ENCODE measurements at places on chromosomes 2 and 18. TPM values are rescaled to one million over a fixed set of nuclear protein-coding genes. Genes with fewer than 3 reads are reported as not detected.

The SLC14A1 gene
- polyA plus RNA-seq, result not detected

The DLX2 gene
- polyA plus RNA-seq, result not detected

GRCh38 chr2:232008907-232009638, 47.6 kb downstream of the DIS3L2 start:
- no peak for DNase-seq
- no peak overlapping the region for H3K27ac ChIP-seq
- H3K4me1 ChIP-seq, result no peaks in the 10 kb centered on the region
- H3K27me3 ChIP-seq, result no peaks in the 10 kb centered on the region
- H3K4me3 ChIP-seq, result no peak overlapping the region

GRCh38 chr2:173355132-173355865, 627 bp downstream of the CDCA7 start:
- peak overlapping the region; percentile 45 for H3K4me3 ChIP-seq
- DNase-seq, result peak; percentile 57
- H3K27me3 ChIP-seq, result no peaks in the 10 kb centered on the region
- peaks cover 3% of the 10 kb centered on the region for H3K4me1 ChIP-seq

The MALL gene
- polyA plus RNA-seq, result 123 TPM

GRCh38 chr2:207796585-207797350, 27.1 kb upstream of the FZD5 start:
- H3K36me3 ChIP-seq, result no peaks in the 10 kb centered on the region
- no peaks in the 10 kb centered on the region for H3K27me3 ChIP-seq
- DNase-seq, result peak; percentile 72
- peaks cover 3% of the 10 kb centered on the region for H3K4me1 ChIP-seq

GRCh38 chr2:239000500-239001073, 152.7 kb downstream of the TWIST2 start:
- H3K27me3 ChIP-seq, result no peaks in the 10 kb centered on the region
- H3K4me3 ChIP-seq, result no peak overlapping the region
- no peak for DNase-seq
- H3K36me3 ChIP-seq, result no peaks in the 10 kb centered on the region

DNA sequence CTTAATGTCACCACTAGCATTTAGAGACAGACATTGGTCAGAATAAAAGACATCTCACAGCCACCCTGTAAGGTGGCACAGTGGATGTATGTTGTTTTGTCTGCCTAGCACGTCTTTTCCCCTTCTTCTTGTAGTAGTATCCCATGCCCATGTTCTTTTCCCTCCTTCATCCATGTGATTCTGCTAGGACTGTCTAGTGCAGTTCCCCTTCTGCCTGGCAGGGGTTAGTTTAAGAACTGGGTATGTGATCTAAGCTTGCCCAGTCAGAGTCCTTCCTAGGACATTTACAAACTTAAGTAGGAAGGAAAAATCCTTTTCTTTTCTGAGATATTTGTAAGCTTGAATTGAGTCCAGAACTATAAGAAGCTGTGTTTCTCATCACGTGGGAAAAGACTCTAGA, 172.3 kb downstream of the BABAM2 start:
- H3K36me3 ChIP-seq, result no peaks in the 10 kb centered on the region
- no peaks in the 10 kb centered on the region for H3K27me3 ChIP-seq
- no peak overlapping the region for H3K27ac ChIP-seq
- no peak for DNase-seq
- H3K4me1 ChIP-seq, result peaks cover 3% of the 10 kb centered on the region

The C2orf78 gene
- not detected for polyA plus RNA-seq

DNA sequence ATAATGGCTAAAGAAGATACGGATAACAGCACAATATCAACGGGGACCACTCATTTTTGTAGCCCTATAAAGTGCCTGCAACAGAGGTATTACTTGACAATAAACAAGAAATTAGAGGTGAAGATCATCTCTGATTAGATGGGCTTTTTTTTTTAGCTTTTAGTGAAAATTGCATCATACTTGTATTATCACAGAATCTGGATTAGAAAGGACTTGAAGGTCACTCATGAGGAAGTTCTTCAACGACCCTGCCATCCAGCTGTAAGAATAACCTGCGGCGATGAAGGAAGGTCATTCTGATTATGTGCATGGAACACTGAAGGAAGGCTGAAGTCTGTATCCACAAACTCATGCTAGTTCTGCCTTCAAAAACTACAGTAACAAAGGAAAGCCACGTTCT, 40.5 kb downstream of the THOC1 start:
- no peaks in the 10 kb centered on the region for H3K27me3 ChIP-seq
- no peak overlapping the region for H3K4me3 ChIP-seq
- DNase-seq, result no peak
- H3K27ac ChIP-seq, result no peak overlapping the region
- no peaks in the 10 kb centered on the region for H3K4me1 ChIP-seq
- peaks cover 3% of the 10 kb centered on the region for H3K36me3 ChIP-seq

DNA sequence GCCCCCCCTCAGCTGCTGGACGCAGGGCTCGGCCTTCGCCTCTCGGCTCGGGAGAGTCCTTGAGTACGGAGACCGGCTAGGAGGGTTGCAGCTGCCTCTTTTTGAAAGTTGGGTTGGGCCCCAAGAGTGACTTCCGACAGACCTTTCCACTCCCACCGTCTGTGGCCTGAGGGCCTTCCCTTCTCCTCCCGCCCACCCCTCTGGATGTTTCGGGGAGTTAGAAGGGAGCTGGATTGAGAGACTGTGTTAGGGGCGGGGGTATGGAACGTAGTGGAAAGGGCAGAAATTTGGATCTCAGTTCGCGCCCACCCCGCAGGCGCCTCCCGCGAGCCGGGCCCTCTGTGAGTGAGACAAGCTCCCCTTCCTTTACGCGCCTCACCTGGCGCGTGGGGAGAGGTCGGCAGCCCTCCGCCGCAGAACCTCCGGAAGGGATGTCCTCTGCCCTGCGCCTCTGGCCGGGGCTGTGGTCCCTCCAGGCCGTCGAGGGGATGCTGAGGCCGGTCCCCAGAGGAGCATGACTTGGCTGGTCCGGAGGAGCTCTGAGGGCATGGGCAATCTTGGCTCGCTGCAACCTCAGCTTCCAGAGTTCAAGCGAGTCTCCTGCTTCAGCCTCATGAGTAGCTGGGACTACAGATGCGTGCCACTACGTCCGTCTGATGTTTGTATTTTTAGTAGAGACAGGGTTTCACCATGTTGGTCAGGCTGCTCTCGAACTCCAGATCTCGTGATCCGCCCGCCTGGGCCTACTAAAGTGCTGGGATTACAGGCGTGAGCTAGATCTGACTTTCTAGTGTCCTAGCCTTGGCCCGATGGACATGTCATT, 15.9 kb downstream of the C2orf74 start:
- peaks cover 24% of the 10 kb centered on the region for H3K4me1 ChIP-seq
- no peaks in the 10 kb centered on the region for H3K27me3 ChIP-seq
- peak overlapping the region; percentile 86 for H3K27ac ChIP-seq

GRCh38 chr2:54891909-54892308, 158.3 kb downstream of the RTN4 start:
- no peak for DNase-seq
- no peaks in the 10 kb centered on the region for H3K27me3 ChIP-seq
- H3K36me3 ChIP-seq, result no peaks in the 10 kb centered on the region
- no peak overlapping the region for H3K27ac ChIP-seq

DNA sequence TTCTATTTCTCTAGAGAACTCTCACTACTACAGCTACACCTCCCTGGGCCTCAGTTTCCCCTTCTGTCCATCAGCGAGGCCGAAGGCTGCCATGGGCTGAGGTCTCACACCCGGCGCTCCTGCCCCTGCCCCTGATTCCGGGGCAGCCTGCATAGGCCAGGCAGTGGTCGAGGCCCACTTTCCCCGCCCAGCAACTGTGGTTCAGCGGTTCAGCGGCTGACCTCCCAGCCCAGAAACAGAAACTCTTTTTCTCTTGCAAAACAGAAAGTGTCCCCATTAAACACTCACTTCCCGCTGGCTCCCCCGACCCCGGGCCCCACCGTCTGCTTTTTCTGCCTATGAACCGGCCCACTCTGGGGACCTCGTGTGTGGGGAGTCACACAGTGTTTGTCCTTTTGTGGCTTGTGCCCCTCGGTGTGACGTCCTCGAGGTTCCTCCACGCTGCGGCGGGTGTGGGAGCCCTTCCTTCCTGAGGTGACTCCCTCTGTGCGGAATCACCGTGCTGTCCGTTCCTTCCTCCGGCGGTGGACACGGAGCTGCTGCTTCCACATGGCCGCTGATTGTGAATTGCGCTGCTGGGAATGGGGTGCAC, 16.0 kb downstream of the PDCD1 start:
- no peak overlapping the region for H3K4me3 ChIP-seq
- H3K27me3 ChIP-seq, result no peaks in the 10 kb centered on the region
- H3K27ac ChIP-seq, result peak overlapping the region; percentile 29
- peaks cover 4% of the 10 kb centered on the region for H3K4me1 ChIP-seq

- no peak overlapping the region for H3K4me3 ChIP-seq
- DNase-seq, result no peak
- no peak overlapping the region for H3K27ac ChIP-seq
Observed at GRCh38 chr2:28400921-28401320, 8.3 kb downstream of the FOSL2 start.

GRCh38 chr2:99775585-99775984, 285.8 kb upstream of the REV1 start:
- no peaks in the 10 kb centered on the region for H3K4me1 ChIP-seq
- H3K4me3 ChIP-seq, result no peak overlapping the region

DNA sequence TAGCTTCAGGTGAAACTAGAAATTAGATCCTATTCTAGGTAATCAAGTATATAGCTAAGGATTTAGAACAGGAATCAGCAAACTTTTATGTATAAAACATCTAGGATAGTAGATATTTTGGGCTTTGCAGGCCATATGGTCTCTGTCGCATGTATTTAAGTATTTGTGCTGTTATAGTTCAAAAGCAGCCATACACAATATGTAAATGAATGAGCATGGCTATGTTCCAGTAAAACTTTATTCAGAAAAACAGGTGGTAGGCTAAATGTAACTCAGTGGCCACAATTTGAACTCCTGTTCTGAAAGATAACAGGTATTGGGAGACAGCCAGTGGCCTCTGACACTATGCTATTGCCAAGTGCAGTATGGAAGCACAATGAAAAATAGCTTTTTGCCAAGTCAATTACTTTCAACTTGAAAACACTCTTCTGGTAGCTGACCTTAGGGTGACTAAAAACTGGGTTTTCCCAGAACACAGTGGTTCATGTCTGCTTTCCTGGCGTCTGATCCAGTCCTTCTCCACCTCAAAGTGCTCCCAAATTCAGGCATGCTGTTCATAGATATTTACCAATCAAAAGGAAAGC, 304.7 kb upstream of the SYT4 start:
- H3K27me3 ChIP-seq, result peaks cover 5% of the 10 kb centered on the region
- no peak overlapping the region for H3K4me3 ChIP-seq
- H3K36me3 ChIP-seq, result no peaks in the 10 kb centered on the region
- no peak for DNase-seq

The HRH4 gene
- not detected for polyA plus RNA-seq

The NDC80 gene
- 0.89 TPM for polyA plus RNA-seq

The VWC2L gene
- not detected for polyA plus RNA-seq

GRCh38 chr2:42984617-42985016, 192.2 kb upstream of the HAAO start:
- no peaks in the 10 kb centered on the region for H3K27me3 ChIP-seq
- H3K4me1 ChIP-seq, result no peaks in the 10 kb centered on the region
- no peak for DNase-seq
- no peak overlapping the region for H3K27ac ChIP-seq
- no peak overlapping the region for H3K4me3 ChIP-seq

DNA sequence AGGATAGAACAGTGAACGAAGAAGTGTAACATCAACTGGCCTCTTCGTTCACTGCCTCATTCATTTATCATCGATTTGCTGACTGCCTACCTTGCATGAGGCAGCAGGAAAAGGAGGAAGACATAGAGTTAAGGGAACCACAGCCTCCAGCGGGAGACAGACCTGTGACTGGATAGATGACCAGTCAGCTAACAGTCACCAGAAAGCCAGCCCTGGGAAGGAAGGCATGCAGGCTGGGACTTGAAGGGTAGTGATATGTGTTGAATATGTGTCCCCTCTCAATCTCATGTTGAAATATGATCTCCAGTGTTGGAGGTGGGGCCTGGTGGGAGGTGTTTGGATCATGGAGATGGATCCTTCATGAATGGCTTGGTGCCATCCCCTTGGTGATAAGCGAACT, 58.3 kb downstream of the CTIF start:
- no peaks in the 10 kb centered on the region for H3K27me3 ChIP-seq
- no peak for DNase-seq
- peaks cover 8% of the 10 kb centered on the region for H3K36me3 ChIP-seq
- H3K4me1 ChIP-seq, result no peaks in the 10 kb centered on the region
- H3K27ac ChIP-seq, result no peak overlapping the region
- H3K4me3 ChIP-seq, result no peak overlapping the region

DNA sequence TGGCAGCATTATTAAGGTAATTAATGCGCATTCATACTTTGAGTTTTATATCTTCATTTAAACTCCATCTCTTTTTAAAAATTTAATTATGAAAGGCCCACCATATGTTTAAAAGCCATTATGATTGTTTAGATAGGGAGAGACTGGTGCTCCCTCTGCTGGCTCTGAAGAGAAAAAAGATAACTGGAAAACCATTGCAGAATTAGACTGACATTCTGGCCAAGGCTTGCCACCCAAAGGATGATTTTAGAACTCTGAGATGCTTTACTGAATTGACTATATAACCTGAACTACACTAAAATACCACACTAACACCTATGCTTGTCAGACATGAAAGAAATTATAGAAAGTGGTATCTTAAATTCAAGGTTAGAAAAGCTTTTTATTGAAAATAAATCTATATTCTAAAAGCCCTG, 127.6 kb upstream of the SPOPL start:
- H3K27ac ChIP-seq, result no peak overlapping the region
- peak; percentile 44 for DNase-seq
- no peaks in the 10 kb centered on the region for H3K4me1 ChIP-seq
- H3K36me3 ChIP-seq, result no peaks in the 10 kb centered on the region
- H3K4me3 ChIP-seq, result no peak overlapping the region

DNA sequence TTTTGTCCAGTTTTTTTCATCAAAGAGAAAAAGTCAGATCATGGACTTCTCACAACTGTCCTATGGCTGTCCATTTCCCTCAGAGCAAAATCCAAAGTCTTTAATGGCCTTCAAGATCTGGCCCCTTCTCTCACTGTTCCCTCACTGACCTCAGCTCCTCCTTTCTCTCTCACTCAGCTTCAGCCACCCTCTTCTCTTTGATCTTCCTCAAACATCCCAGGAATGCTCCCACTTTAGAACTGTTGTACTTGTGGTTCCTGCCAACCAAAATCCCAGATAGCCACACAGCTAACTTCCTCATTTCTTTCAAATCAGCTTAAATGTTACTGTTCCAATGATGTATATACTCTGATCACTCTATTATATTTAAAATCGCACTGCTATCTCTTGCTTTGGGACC, 82.9 kb downstream of the NUP35 start:
- H3K27me3 ChIP-seq, result no peaks in the 10 kb centered on the region
- no peaks in the 10 kb centered on the region for H3K4me1 ChIP-seq
- H3K36me3 ChIP-seq, result no peaks in the 10 kb centered on the region
- H3K27ac ChIP-seq, result no peak overlapping the region

- no peaks in the 10 kb centered on the region for H3K4me1 ChIP-seq
- H3K36me3 ChIP-seq, result no peaks in the 10 kb centered on the region
- no peaks in the 10 kb centered on the region for H3K27me3 ChIP-seq
- no peak overlapping the region for H3K4me3 ChIP-seq
Observed at GRCh38 chr2:182816866-182817265, 49.6 kb downstream of the FRZB start.

Data from small intestine (tissue), 16 donors.